ENCODE measurements at places on chromosomes 4 and X.
A peak's percentile ranks its signal among the peaks of the same experiment; 100 is the strongest.

DNA sequence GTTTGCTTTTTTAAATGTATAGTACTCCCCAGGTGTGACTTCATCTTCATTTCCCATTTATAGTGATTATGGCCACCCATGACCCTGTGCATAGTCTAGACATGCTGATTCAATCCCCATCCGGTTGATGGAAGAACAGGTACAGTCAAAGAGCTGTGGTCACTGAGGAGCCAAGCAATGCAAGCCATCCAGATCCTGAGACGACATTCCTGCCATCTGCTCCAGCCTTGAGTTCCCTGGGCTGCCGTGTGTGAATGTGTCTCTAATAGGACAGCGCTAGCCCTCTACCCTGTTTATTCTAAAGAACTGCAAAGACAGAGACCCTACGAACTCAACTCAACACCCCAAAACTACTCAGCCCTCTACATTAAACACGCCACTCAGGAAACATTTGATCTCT, 1.7 kb downstream of the KCNIP4 start:
- DNase-seq = no peak

DNA sequence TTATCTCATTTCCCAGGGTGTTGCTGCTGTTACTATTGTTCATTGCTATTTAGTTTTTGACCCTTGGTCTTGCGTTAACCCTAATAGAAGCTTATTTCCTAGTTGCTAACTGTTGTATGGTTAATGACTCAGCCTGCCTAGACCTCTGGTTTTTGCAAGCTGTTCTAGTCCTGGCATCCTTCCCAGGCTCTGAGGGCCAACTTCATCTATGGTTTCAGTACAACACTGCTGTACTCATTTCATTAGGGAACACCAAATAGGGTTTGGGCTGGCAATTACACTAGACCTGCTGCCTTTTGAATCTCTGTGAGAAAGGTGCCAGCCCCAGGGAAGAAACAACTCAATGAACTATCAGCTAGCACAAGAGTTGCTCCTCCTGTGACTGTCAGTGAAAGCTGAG, 59.6 kb downstream of the DCX start:
- DNase-seq = peak; percentile 14

DNA sequence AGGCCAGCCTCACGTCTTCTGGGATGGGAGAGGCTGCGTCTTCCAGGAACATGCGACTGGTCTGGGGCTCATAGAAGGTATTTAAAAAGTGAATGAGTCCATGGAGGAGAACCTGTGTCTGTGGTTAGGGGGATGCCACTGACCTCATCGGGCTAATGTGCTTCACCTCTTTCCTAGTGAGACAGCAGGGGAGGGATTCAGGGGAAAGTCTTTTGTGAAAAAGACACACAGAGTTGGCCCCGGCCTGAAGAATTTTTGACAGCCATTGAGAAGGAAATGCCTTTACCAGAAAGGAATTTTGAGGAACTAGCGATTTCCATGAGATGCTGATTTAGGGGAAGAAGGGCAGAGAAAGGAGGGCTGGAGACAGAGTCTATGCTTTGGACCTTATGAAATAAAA, 11.0 kb upstream of the C4orf50 start:
- DNase-seq = no peak

DNA sequence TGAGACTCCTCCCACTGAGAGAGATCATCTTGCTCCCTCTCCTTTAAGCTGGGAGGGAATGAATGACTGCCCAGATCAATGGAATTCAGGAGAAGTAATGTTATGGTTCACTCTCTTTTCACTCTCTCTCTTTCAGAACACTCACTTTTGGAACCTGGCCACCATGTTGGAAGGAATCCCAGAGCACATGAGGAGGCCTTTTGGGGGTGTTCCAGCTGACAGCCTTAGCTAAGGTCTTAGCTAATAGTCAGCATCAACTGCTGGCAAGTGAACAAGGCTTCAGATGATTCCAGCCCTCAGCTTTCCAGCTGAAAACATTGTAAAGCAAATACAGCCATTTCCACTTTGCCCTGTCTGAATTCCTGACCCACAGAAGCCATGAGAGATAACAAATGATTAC, 124.0 kb upstream of the CLNK start:
- DNase-seq = no peak

DNA sequence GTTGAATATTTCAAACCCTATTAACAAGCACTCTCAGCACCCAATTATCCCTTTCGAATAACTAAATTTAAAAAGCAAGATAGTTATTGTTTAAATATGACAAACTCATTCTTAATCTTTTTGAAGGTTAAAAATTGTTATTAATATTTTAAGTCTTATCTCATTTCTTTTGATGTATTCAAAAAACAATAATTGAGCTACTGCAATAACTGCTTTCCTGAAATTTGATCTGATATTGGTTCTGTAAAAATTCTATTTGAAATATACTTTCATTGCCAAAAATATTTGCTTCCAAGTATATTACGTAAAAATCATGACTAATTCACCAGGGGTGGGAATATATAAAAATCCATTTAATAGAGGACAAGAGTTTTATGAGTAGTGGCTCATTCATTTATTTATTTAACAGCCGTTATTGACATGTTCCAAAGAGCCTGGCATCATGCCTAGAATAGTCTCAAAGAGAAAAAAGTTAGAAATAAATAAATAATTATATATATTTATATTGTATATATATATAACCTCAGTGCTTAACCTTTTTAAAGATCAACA, 34.4 kb downstream of the GLRA3 start:
- no peak for DNase-seq

DNA sequence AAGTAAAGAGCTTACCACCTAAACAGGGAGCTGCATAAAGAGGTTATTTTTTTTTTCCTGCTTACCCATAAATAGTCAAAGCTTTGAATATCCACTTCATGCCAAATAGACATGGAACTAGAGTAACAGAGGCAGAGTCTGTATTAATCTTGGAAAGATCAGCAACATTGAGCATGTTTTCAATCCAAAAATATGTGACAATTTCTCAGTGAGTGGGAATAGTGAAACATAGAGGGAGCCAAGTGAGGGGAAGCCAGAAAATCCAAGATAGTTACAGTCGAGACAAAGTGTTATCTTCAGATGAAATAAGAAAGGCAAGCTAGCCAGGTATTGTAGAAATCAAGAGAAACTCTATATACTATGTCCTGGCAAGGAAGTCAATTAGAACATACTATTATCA, 122.3 kb upstream of the TACR3 start:
- no peak for DNase-seq

GRCh38 chr4:6472008-6472386, 417 bp downstream of the PPP2R2C start:
- DNase-seq = no peak

DNA sequence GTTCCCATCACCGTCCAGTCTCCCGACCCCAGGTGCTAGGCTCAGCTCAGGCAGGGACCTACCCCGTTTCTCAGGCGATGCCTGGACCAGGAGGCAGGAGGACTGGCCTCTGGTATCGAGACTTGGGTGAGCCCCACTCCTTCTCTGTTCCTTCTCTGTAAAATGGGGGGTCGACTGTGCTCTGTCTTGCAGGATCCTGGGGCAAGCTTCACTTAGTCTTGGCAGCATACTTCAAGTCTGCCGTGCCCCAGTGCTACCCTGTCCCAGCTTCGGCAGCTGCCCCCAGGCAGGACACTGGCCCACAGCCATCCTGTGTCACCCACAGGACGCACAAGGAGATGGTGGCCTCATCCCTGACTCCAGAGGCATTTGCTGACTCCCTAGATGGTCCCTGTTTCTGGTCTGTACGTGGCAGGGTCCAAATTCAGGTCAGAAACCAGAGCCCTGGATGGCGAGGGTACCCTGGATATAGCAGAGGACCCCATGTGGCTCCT, 7.0 kb upstream of the HAUS7 start:
- no peak for DNase-seq

GRCh38 chr4:9835430-9835829, 54.0 kb downstream of the DRD5 start:
- no peak for DNase-seq

DNA sequence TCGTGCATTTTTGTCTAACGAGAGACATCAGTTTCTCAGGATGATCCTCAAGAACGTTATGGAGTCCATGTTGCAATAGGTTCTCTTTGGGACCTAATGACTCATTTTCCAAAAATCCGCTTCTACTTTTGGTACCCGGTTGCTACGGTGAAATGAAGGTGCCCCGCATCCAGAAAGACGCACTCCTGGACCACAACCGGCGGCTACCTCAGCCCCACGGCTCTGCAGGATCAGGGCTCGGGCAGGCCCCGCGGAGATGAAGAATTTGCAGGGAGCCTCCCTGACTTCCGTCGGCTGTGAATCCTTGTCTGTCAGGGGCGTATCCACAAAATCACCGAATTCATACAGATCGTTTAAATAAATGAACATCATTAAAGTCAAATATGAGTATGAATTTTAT, 15.6 kb downstream of the GTPBP6 start:
- no peak for DNase-seq

- DNase-seq = no peak
These were observed 837 bp downstream of the DCHS2 start for GRCh38 chr4:154490583-154491340.

DNA sequence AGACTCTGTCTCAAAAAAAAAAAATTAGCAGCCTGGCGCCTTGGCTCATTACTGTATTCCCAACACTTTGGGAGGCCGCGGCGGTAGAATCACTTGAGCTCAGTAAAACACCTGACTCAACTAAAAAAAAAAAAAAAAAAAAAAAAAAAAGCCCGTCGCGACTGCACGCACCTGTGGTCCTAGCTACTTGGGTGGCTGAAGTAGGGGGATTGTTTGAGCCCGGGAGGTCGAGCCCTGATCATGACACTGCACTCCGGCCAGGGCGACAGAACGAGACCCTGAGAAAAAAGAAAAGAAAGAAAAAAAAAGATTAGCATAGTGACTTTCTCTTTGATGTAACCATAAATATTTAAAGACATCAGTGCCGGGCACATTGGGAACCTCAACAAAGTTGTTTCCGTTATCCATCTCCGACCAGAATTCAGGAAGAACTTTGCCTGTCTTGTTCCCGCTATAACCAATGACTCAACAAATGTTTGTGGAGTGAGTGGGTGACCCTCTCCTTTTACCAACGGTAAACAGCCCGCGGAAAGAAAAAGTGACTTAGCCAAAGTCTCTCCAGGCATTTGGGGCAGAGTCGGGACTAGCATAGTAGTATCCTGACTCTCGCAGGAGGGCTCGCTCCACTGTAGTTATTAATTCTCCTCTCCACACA, 553 bp upstream of the MED28 start:
- peak; percentile 45 for DNase-seq

DNA sequence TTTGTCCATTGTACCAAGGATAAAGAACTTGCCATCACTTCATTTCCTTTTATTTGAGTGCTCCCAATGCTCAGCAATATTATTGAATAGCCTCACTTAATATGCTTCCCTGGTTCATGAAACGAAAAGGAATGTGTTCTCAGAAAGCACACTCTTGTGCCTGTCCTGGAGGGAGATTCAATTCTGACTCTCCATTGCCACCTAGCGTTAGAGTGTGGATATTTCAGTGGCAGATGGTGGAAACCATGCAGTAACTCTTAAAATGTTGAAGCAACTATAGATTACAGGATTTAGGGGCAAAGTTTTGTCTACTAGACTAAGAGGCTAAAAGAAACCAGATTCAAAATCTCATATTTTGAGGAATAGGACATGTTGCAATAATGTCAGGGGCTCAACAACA, 36.0 kb downstream of the GAB3 start:
- peak; percentile 59 for DNase-seq

GRCh38 chr4:162170509-162170908, 6.7 kb upstream of the FSTL5 start:
- DNase-seq = no peak

GRCh38 chr4:7506119-7506518, 71.4 kb upstream of the PSAPL1 start:
- no peak for DNase-seq

GRCh38 chrX:111257733-111258132, 12.6 kb downstream of the CAPN6 start:
- DNase-seq = no peak

- DNase-seq = no peak
These were observed 28.0 kb upstream of the RBM41 start for GRCh38 chrX:107146670-107147069.

- peak; percentile 61 for DNase-seq
These were observed 11.3 kb upstream of the ANOS1 start for GRCh38 chrX:8743126-8743732.

DNA sequence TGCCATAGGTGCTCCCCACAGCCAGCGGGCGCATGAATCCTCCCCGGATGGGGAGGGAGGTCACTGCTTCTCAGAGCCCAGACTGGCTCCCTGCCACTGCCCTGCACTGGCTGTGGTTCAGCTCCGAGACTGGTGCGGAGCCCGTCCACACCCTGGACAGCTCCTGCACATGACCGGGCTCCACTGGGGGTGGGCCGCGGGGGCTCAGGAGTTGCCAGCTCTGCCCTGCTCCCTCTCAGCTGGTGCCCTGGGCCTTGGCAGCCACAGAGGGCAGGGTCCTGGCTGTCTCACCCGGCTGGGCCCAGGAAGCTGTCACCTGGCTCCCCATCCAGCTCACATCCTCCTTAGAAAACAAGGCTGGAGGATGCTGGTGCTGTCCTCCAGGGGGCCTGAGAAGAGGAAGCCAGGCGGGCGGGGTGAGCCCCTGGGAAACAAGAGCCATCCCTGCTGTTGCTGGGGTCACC, 64.9 kb upstream of the ADRA2C start:
- DNase-seq = no peak

- DNase-seq = no peak
These were observed 173.7 kb upstream of the GALNTL6 start for GRCh38 chr4:171639540-171639939.

- DNase-seq = peak; percentile 65
These were observed 71.2 kb downstream of the SUPT20HL2 start for GRCh38 chrX:24242649-24243175.

DNA sequence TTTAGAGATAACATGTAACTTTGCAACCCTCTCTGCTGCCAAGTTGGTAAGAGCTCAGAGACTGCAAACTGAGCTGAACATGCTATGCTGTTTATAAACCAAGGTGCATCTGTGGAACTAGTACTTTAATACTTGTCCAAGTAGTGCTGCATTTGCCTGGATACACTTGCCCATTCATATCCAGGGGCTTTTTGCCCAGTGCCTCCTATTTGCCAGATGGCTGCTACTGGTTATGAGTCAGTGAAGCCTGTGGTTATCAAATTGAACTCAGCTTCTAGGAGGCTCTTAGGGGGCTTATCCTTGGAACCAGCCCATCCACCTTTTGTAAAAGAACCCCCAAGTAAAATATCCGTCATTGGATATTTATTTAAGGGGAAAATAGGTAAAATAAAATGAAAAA, 79.6 kb downstream of the AFF2 start:
- DNase-seq = no peak

- DNase-seq = peak; percentile 65
These were observed 33.7 kb upstream of the FGF13 start for GRCh38 chrX:138745196-138745595.

DNA sequence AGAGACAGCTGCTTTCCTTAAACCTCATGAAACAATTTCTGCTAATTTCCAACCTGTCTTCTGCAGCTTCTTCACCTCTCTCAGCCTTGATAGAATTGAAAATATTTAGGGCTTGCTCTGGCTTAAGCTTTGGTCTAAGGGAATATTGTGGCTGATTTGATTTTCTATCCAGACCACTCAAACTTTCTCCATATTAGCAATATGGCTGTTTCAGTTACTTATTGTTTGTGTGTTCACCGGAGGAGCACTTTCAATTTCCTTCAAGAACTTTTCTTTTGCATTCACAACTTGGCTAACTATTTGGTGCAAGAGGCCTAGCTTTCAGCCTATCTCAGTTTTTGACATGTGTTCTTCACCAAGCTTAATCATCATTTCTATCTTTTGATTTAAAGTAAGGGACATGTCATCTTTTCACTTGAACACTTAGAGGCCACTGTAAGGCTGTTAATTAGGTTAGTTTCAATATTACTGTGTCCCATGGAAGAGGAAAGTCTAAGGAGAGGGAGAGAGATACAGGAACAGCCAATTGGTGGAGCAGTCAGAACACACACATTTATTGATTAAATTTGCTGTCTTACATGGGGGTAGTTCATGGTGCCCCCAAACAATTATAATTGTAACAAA, 213.2 kb downstream of the RASL11B start:
- no peak for DNase-seq

Data from RPMI8226 (cell line).